ENCODE measurements at places on chromosomes 4 and X. TPM values are rescaled to one million over a fixed set of nuclear protein-coding genes. Genes with fewer than 3 reads are reported as not detected.

ATP7A gene
- 13.8 TPM for total RNA-seq

UGT8 gene
- total RNA-seq, result 2.7 TPM

DSPP gene
- not detected for total RNA-seq

DUSP9 gene
- 1.3 TPM for total RNA-seq

ODAPH gene
- not detected for total RNA-seq

TMEM31 gene
- not detected for total RNA-seq

FRG2 gene
- not detected for total RNA-seq

ANXA10 gene
- 3.0 TPM for total RNA-seq

NIPAL1 gene
- total RNA-seq, result 7.0 TPM

MRFAP1 gene
- total RNA-seq, result 291 TPM

GRCh38 chrX:124502166-124502565, 155.8 kb downstream of the SH2D1A start:
- DNase-seq, result no peak

GRCh38 chrX:19630228-19630627, 114.9 kb upstream of the MAP3K15 start:
- no peak for DNase-seq

DNA sequence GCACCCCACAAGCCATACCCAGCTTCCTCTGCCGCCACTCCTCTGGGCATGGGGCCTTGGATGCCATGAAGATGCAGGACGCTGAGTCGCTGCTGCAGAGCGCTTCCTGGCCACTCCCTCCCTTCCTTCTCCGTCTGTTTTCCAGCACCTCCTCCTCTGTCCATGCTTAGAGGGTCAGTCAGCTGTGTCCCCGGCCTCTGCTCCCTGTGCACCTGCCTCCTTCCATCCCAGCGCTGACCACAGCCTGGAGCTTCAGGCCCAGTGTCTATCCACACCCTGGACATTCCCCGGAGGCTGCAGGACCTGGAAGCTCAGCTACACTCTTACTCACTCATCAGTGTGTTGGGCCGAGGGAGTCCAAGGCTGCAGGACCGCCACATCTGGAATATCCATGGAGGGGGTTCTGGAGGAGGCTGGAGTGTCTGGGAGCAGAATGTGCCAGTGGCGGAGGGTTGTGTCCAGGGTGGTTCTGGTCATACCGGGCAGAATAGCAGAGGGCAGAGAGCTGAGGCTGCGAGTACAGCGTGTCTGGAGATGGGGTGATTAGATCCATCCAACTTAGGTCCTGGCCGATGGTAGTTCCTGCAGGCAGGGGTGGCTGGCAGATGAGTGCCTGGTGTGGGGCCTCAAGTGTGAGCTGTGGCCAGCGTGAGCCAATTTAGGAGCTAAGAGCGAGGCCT, 58.6 kb upstream of the ADRA2C start:
- DNase-seq, result no peak

DNA sequence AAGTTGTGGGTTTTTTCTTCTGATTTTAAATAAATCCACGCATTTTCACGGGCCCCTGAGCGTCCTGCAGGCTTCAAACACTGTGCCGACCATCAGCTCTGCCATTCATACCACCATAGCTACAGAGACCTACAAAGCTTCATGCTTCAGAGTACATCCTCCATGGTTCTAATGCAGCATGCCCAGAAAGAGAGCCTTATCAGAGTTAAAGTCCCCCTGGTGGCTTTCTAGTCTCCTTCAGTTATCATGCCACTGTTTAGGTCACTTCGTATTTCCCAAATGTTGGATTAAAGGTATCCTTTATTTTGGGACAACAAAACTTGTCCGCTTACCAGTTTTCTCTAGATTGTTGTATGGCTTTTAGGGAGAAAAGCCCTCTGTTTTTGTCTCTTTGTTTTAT, 66.7 kb upstream of the VCX2 start:
- no peak for DNase-seq

DNA sequence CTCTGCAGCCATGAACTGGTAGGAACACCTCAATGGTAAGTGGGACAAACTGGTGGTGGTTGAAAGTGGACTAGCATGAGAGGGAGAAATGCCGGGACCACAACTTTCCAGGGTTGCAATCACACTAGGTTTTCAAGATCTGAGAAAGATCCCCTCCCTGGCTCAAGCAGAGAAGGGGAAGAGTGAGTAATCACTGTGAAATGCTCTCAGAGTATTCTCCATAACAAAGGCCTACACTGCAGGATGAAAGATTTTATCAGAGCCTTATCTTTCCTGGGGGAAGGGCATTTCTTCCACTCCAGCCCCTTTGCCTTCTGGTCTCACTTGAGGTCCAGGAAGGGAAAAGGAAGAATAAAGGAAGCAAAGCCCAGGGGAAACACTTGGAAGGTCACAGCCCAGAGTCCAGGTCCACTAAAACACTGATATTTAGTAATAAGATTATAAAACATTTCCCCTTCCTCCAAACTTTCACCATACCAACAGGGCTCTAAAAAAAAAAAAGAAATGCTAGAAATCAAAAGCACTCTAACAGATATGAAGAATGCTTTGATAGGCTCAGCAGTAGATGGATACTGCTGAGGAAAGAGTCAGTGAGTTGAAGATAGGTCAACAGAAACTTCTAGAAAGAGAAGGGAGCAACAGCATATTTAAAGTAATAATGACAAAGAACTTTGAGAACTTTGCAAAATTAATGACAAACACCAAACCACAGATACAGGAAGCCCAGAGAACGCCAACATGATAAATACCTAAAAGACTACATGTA, 95.9 kb downstream of the WDFY3 start:
- peak; percentile 31 for DNase-seq

DNA sequence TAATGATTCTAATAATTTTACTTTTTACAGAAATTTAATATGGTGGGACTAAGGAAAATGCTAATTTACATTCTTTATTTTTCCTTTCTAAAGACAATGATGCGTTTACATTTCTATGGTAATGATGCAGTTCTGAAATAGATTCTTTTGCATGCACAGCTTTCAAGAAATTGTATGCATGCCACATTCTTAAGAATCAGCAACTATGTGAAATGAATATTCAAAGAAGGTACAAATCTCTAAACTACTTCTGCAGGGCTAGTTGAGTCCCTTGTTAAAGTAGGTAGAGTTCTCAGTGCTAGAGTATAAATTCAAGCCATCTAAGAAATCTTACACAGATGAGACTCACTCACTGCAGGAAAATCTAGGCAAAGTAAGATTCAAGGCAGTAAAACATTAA, 24.5 kb upstream of the GRID2 start:
- DNase-seq, result no peak

- peak; percentile 56 for DNase-seq
These were observed 121.6 kb upstream of the TRIM2 start for GRCh38 chr4:153082322-153083301.

- DNase-seq, result peak; percentile 35
These were observed 66.2 kb upstream of the TACR3 start for GRCh38 chr4:103786014-103786413.

DNA sequence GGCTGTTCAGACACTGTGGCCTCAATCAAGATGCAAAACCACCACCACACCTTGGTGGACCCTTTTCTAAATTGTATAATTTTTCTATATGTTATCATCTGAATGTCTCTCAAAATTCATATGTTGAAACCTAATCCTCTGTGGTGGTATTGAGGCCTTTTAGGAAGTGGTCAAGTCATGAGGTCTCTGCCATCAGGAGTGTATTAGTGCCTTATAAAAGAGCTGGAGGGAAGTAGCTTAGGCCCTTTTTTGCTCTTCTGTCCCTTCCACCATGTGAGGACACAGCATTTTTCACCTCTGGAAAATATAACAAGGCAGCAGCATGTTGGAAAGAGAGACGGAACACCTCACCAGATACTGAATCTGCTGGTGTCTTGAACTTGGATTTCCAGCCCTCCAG, 30.5 kb upstream of the DKK2 start:
- DNase-seq, result no peak

DNA sequence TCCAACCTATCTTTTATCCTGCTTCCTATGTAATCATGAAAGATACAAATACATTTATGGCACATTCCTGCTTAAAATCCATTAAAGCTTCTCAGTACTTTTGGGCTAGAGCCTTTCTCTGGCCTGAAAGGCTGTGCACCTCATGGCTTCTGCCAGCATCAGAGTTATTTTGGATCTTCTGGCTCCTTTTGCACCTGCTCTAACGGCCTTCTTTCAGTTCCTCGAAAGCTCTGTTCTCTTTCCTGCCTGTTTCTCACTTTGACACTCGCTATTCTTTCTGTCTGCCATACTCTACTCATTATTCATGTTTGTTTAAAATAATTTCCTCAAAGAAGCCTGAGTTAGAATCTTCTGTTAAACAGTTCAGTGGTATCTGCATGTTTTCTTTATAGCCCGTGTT, 86.0 kb downstream of the LRP2BP start:
- no peak for DNase-seq

GRCh38 chr4:163164591-163164990, 2.1 kb downstream of the NAF1 start:
- peak; percentile 58 for DNase-seq

DNA sequence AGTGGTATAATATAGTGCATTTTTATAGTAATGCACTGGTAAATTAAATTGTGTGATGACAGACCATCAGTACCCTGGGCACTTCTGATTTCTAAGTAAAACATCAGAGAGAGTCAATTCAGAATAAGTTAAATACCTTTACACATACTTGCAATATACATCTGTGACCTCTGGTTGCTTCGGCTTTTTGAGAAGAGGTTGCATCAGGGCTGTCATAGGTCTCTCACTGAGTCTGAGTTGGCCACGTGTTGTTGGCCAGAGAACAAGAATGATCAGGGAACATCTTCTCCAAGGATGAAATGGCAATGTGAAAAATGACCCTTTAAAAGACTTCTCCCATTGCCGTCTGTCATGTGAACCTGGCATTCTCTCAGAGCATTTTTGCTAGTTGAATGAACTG, 36.9 kb upstream of the PUDP start:
- no peak for DNase-seq

DNA sequence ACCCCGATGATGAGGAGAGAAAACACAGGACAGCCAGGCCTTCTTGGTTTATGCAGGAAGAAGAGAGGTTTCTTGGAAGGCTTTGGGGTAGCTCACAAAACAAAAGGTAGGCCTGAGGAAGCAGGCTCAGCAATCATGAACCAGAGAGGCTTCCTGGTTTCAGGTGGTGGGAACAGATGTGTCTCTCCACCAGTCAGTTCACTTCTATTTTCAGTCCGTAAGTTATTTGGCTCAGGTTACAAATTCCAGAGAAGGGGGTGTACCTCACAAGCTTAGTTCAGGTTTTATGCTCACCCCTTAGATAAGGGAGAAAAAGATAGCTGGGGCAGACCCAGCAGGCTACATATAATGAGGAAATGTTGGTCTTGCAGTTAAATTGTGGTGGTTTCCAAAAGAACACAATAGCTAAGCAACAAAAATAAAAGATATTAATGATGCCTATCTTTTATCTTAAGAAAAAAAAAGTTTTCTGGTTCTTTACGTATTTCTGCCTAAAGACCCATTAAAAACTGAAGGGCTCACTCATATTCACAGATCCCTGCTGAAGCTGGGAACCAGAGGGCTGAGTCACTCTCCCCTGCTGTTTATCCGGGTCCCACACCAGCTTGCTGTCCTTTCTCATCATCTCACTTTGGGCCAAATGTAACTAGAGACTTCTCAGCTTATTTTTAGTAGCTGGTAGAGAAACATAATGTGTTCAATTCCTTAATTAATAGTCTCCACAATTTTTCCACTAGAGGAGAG, 177.0 kb downstream of the CAMK2D start:
- DNase-seq, result no peak

GRCh38 chrX:44080083-44080482, 106.9 kb upstream of the NDP start:
- DNase-seq, result no peak

- DNase-seq, result peak; percentile 92
These were observed at the start of gene STK26 for GRCh38 chrX:132022967-132023895. Gene STK26 (plus strand): TSS chrX:132023302. CDS start chrX:132023618, 316 bp downstream.

DNA sequence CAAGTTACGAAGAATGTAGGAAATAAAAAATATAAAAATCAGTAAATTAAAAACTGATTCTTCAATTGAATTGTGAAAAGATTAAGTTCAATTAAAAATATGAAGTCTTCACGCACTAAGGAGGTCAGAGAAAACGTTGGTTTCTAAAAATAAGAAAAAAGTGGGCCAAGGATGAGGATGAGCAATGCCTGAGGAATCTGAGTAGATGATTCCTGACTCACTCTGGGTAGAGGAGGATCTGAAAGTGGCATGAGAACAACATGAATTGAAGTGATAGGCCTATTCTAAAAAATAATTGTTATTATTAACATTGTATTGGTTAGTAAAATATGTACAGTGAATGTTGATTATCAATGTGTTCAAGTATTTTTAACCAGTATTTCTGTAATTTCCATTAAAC, 444.2 kb downstream of the GRIA2 start:
- DNase-seq, result no peak

DNA sequence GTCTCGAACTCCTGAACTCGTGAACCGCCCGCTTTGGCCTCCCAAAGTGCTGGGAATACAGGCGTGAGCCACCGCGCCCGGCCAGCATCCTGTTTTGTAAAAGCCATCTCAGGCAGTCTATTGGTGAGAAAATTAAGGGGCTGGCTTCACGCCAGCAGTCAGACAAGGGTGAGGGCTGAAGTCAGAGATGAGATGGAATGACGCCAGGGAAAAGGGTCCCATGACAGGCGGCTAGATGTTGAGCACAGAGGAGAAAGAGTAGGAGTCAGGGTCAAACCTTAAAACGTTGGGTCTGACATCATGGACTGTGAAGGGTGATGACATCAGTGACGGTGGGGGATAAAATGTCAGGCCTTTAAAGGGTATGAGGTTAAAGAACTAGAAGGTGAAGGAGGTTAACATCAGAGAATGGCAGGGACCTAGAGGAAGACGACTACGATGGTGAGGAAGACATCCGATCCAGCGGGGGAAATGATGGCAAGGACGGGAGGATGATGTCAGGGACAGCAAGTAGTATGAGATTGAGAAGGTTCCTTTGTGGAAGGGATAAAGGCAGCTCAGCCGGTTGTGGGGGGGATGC, 504 bp upstream of the RBM3 start:
- no peak for DNase-seq

- DNase-seq, result no peak
These were observed 644.5 kb upstream of the ATOH1 start for GRCh38 chr4:93184053-93184452.

- no peak for DNase-seq
These were observed at the start of gene GPC4 for GRCh38 chrX:133415276-133416105. Gene GPC4 (minus strand): TSS chrX:133415489. CDS start chrX:133414965, 524 bp downstream.

- no peak for DNase-seq
These were observed 178.6 kb upstream of the JADE1 start for GRCh38 chr4:128630871-128631270.

DNA sequence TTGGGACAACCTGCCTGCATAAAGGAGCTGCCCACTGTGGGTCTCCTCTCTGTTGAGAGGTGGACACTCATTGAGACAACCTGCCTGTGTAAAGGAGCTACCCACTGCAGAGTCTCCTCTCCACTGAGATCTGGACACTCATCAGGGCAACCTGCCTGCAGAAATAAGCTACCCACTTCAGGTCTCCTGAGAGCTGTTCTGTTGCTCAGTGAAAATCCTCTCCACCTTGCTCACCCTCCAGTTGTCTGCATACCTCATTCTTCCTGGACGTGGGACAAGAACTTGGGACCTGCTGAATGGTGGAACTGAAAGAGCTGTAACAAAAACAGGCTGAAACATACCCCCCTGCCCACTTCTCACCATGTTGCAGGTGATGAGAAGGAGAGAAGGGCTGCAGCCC, 59.9 kb upstream of the CDKN2AIP start:
- no peak for DNase-seq

GRCh38 chr4:152628128-152628527, 51.7 kb downstream of the TMEM154 start:
- DNase-seq, result no peak

Data from PC-9 (cell line).